SK-N-SH treated with all-trans-retinoic acid at 6 μM for 48 hours (cell line): ENCODE measurements at places on chromosomes 2 and 18.
A peak's percentile ranks its signal among the peaks of the same experiment; 100 is the strongest.

- no peak for ATAC-seq
Observed at GRCh38 chr2:102768892-102769291, 7.1 kb downstream of the TMEM182 start.

DNA sequence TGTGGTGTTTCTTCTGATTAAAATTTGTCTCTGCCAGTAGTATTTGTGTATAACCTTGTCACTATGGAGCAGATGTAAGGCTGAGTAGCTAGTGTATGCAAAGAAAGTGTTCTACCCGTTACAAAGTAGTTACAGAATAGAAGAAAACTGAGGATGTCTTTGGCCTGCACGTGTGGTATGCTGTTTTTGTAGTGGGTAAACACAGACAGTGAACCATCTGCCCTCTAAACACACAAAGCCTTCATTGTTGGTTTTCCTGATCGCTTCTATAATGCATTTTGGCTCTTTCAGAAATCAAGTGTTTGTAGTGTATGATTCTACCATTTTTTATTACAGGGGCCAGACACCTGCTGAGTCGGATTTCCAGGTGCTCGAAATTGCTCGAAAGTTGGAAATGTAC lies 61.5 kb downstream of the FARP2 start:
- ATAC-seq, result no peak

DNA sequence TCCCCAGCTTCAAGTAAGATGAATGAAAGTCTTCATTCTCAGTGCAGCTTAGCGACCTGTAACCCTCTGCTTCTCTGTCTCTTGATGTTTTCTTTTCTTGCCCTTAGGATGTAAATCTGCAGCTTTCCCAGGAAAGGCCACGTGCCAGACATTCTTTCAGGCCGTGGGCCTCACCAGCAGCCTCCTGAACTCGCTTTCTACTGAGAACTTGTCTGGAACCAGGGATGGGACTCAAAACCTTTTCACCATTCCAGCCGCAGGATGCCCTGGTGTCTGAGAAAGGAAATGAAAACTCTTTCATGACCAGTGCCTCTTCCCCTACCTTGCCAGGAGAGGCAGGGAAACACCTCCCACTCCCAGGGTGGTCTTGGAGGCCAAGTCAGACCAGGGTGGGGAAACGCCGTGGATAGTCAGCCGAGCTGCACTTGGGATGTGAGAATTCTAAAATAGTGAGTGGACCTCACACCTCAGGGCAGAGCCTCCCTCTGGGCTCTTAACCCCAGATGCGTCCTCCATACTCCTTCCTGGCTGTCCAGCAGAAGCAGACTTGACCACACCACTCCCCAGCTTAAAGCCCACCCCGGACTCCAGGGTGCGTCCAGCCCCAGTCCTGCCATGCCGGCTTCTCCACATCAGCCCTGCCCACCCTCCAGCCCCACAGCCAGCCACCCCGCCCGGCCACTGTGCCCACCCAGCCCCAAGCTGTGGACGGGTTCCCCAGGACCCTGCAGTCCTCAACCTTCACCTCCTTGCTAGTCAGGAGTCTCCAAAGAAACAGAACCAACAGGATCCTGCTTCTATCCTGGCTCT lies 115.5 kb downstream of the TWIST2 start:
- no peak; the same call in 2 of the 3 replicates for ATAC-seq

DNA sequence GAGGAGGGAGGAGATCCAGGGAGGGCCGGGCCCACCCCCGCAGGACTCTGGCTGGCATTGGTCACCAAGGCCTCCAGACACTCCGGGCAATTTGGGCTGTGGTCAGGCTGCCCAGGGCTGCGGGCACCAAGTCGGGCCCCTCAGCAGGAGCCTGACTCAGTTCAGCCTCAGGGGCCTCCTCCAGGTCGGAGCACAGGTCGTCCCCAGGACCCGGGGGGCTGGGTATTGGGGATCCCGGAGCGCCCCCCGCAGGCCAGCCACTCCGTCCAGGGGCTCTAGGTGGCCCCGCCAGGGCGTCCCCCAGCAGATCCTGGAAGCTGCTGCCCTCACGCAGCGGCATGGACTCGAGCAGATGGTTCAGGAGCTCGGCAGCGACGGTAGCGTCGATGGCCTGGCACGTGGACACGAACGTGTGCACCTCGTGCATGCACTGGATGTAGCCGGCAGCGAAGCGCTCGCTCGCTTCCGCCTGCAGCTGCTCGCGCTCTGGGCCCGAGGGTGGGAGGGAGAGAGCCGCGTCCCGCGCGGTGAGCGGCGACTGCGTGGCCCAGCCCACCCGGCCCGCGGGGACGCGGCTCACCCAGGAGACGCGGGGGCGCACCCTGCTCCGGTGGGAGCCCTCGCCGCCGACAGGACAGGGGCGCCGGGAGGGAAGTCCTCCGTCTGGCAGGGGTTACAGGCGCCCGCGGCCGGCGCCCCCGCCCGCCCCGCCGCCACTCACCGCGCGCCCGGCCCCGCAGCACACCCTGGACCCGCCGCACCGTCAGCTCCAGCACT lies 884 bp downstream of the HES6 start:
- no peak for ATAC-seq

DNA sequence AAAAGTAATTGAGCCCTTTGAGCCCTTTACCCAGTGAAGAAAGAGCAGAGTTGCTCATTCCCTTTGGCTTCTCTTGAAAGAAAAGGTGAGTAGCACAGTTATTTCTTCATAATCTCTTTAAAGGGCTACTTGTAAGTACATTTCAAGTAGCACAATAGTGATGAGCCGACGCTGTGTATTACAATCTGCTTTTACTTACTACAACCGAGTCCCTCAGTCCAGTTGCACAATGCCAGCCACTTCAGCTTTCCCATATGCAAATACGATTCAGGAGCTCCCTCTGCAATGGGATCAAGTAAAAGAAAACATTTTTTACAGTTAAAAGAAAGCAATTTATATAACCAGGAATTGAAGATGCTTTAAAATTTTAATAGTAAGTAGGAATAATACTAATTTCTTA lies 868.5 kb downstream of the RNF144A start:
- ATAC-seq, result no peak

DNA sequence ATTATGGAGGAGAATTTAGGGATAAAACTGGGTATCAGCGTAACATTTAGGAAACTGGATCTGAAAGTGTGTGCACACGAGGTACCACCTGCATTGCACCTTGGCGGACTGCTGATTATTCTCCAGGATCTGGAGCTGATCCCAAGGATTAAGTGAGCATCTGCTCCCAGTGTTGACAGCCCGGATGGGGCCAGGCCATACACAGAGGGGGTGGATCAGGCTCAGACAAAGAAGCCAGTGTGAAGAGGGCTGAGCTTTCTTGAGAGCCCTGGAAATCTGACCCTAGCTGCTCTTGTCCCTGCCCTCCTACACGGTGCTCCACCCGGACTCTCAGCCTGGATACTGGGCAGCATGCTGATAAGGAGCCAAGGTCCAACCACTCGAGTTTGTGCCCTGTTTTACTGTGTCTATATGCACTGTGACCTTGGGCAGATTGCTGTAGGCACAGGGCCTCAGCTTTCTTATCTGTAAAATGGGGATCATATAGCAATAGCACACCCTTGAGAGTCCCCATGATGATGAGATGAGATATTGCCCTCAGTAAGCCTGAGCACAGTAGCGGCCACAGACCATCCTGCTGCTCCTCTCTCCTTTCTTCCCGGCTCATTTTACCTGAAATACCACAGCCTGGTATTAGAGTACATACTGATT lies 396.8 kb upstream of the CELF4 start:
- no peak for ATAC-seq

DNA sequence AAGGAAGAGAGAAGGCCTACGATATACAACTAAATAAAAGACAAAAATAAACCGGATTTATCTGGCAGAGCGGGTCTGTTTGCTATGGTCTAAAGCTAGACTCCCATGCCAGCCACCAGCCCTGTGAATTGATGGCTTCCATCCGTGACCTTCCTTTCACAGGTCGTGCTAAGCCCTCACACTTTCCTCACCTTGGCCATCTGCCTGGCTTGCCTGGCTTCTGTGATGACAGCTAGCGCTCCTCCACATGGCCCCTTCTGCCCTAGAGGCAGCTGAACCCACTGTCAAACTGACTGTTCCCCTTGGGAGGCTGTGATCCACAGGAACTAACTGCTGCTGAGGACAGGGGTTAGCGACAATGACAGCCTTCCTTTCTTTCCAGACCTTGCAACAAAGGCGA lies 32.5 kb downstream of the GAREM1 start:
- ATAC-seq, result peak; percentile 24; the same call in 1 of the 3 replicates

- ATAC-seq, result no peak
Observed at GRCh38 chr2:213923543-213923942, 487.3 kb upstream of the VWC2L start.

DNA sequence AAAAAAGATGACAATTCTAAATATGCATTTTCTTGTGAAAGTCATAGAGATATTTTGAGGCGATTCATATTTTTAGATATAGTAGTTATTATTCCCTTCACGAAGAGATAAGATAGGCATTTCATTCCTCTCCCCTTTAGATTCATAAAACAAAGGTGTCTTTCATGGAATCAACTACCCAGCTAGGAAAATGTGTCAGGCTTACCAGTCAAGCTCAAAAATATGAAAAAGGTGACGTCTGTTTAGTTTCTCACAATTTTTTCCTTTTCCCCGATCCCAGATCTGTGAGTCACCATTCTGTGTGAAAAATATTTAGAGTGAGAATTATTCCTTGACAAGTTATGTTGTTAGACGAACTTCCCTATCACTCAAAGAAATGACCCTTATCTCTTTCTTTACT lies 95.4 kb upstream of the FN1 start:
- peak; percentile 35 for ATAC-seq

- ATAC-seq, result no peak
Observed at GRCh38 chr2:118097657-118098056, 9.4 kb downstream of the INSIG2 start.

GRCh38 chr18:9849407-9850283 lies 36.1 kb upstream of the TXNDC2 start:
- no peak for ATAC-seq

DNA sequence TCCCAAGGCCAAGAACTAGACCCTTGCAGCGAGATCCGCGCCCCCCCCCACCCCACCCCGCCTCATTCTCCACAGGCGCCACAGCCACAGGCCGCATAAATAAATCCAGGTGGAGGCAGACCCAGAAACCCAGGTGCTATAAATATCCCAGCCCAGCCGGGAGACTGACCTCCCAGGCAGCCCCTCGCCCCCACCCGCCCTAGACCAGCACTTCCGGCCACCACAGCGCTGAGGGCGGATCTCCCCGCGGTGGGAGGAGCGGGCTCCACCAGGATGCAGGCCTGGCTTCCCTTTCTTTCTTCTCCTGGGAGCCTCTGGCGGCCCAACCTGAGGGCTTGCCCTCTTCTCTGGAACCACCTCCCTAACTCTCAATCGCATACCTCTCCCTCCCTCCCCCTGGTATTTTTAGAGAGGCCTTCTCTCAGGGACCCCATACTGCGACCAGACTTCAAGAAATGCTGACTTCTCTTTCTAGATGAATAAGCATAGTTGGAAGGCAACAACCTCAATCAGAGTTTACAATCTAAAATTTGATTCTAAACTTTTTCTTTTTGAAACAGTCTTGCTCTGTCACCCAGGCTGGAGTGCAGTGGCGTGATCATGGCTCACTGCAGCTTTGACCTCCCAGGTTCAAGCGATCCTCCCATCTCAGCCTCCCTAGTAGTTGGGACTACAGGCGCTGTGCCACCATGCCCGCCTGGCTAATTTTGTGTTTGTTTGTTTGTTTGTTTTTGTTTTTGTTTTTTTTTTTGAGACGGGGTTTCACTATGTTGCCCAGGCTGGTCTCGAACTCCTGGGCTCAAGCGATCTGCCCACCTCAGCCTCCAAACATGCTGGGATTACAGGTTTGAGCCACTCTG lies 55.0 kb downstream of the PKDCC start:
- no peak for ATAC-seq

DNA sequence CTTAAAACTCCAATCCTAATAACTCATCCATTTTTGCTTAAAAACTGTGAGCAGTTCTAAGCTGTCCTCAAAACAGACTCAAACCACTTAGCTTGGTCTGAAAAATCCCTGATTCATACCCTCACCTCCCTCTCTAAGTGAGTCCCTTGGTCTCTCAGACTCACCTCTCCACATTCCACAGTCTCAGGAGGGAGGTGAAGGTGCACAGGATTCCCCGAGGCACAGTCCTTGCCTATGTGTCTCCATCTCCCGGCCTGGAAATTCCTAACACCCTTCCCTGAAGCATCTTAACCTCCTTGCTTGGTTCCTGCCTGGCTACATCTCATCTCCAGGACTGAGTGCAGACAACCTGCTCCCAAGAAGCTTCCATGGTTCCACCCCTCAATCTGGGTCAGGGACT lies 45.0 kb downstream of the CYRIA start:
- ATAC-seq, result no peak

- no peak for ATAC-seq
Observed at GRCh38 chr2:187171318-187171717, 276.7 kb downstream of the CALCRL start.

DNA sequence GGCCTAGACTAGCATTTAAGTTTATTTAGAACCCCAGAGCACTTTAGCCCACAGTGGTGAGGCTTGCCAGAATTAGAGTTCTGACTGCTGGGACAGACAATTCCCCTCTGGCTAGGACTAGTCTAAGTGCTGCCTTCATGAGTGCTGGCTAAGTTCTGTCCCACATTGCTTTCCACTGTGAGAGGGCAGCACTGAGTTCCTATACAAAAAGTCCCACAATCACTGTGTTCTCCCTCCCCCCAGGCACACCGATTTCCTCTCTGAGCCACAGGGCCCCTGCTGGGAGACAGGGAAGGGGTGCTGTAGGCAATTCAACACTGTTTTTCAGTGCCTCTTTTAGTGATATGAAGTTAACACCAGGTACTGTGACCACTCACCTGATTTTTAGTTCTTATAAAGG lies 310.9 kb downstream of the DLGAP1 start:
- ATAC-seq, result no peak

GRCh38 chr2:19029655-19030054 lies 328.8 kb downstream of the OSR1 start:
- no peak for ATAC-seq

GRCh38 chr18:26526966-26527234 lies 21.5 kb downstream of the KCTD1 start:
- ATAC-seq, result no peak

DNA sequence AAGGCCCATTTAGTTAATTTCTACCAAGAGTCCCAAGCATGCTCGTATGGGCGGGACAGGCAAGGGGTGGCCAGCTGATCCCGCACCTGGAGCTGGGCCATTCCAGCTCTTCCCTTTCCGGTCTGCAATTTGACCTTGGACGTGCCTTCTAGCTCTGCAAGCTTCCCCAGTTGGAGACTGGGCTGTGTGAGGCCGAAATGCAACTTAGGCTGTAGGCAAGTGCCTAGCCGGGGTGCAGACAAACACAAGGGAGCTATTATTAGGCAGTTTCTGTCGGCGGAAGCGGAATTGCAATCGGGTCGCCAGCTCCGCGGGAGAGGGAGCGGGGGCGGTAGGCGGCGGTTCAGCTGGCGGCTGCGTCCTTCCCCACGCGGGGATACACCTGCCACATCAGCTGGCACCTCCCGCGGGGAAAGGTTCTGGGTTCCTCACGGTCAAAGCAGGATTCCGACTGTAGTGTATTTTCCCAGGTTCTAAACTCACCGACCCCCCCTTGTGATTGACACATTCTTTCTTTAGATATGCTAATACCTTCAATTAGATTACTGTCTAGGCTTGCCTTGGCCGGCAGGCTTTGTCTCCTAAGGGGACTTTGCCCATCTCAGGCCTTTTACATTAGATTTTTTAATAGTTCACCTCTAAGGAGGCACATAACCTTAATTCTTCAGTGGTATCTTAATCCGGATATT lies 17.1 kb upstream of the ZNF532 start:
- no peak for ATAC-seq
